ENCODE measurements at places on chromosomes 7 and 10.

DNA sequence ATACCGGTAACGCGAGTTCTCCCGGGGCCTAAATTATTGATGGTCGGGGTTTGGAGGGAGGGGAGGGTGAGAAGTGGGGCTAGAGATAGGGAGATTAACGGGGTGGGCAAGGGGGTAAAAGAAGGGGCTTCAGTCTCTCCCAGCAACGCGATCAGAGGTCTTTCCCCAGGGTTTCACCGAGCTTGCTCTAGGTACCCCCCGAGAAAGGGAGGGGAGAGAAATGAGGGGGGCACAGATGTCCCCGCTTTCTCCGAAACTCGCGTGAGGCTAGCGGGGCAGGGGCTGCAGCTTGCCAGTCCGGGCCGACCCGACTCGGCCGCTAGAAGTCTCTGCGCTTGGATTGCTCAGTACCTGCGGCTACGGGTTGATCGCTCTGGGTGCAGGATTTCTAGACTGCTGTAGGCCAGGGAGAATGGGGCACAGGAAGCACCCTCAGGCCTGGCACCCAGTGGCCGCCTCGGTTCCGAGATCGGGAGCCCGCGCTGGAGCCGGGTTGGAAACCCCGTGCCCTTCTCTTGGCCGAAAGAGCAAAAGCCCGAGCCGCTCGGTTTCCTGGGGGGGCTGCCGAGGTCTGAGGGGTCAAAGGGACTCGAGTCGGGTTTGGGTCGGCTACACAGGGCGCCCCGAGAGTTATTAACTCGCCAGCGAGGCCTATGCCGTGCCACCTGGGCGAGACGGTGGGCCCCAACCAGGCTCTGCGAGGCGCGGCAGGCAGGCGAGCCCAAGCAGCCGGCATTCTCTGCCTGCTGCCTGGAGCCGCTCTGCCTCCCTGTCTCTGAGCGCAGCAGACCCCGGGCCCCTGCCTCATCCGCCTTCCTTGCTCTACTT lies 3.1 kb downstream of the PAX2 start:
- no peak for DNase-seq

- no peak for DNase-seq
Measured at GRCh38 chr7:12754179-12754578, 66.7 kb downstream of the ARL4A start.

GRCh38 chr7:88457320-88457719 lies 150.6 kb upstream of the STEAP4 start:
- DNase-seq = no peak

GRCh38 chr10:118045158-118045836 lies 1.4 kb downstream of the RAB11FIP2 start:
- DNase-seq = no peak

- no peak for DNase-seq
Measured at GRCh38 chr10:95664543-95664942, 8.0 kb upstream of the ALDH18A1 start.
